ENCODE measurements at places on chromosomes 4 and X.

DNA sequence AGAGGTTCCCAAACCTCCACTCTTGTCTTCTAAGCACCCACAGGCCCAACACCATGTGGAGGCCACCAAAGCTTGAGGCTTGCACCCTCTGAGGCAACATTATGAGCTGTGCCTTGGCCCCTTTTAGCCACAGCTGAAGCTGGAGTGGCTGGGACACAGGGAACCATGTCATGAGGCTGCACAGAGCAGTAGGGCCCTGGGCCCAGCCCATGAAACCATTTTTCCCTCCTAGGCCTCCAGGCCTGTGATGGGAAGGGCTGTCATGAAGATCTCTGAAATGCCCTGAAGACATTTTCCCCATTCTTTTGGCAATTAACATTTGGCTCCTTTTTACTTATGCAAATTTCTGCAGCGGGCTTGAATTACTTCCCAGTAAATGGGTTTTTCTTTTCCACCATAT lies 14.8 kb downstream of the RBMXL3 start:
- DNase-seq = no peak

- peak; percentile 74 for DNase-seq
Observed at GRCh38 chrX:52995135-52995986, 37.0 kb upstream of the FAM156A start.

DNA sequence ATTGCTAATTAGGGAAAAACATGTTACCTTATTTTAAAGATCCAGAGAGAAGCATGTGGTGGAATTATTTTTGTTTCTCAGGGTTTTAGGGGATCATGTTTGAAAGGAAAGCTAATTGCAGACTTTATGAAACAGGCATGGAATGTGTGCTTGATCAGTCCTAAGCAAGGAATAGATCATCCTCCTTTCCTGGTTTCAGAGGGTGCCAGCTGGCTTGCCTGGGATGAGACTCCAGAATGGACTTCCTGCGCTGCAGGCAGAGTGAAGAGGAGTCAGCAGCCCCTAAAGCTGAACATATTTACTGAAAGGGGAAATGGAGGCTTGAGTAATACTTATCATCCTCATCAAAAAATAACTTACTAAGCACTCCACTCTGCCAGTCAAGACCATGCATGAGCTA lies 13.3 kb downstream of the FGF5 start:
- DNase-seq = no peak

DNA sequence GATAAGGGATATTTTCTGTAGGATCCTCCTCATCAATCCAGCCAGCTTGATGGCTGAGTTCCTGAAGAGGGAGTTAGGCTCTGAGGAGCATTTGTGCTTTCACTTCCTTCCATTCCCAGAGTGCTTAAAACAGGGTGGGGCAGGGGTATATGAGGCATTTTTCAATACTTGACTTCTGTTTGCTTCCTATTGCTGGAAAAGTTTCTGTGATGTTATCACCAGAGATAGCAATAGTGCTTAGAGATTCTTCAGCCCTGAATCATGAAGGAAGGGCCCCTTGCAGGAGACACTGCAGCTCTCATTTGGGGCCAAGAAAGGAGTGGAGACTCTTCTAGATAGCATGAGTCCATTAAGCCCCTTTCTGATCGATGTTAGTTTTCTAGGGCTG lies 166.7 kb upstream of the RPS6KA3 start:
- no peak for DNase-seq

GRCh38 chr4:37685823-37686372 lies 278 bp downstream of the RELL1 start:
- no peak for DNase-seq

DNA sequence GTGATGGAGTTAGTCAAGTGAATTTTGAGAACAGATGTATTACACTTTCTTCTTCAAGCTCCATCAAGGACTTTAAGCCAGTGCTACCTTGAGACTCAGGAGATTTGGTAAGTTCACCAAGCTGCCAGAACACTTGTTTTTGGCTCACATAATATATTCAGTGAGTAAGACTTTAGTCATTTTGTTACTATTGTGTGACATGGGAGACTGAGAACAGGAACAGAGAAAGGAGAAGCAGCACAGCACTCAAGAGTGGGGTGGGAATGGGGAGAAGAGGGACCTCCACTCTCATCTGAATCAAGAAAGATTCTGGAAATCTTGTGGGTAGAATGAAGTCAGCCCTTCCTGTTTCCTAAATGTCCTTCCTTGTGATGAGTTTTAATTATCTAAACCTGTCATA lies 87.3 kb upstream of the TET2 start:
- DNase-seq = peak; percentile 9

DNA sequence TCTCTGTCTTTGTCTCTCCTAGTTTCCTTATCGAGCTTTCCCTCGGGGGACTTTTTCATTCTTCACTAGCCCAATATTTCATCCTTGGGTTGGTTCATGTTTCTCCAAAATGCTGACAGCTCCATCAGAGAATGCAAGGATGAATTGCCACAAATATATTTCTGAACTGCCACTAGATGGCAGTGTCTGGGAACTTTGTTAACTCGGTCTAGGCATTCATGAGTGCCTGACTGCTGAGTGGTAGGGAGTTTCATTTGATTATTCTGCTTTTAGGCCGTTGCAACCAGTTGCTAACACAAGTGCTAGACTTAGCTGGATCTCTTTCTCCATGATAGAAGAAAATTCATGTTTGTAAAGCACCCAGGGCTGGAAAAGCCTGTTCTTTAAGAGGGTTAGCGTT lies 73.5 kb upstream of the RAP2C start:
- DNase-seq = no peak

GRCh38 chr4:142697320-142697719 lies 148.8 kb downstream of the INPP4B start:
- DNase-seq = no peak

DNA sequence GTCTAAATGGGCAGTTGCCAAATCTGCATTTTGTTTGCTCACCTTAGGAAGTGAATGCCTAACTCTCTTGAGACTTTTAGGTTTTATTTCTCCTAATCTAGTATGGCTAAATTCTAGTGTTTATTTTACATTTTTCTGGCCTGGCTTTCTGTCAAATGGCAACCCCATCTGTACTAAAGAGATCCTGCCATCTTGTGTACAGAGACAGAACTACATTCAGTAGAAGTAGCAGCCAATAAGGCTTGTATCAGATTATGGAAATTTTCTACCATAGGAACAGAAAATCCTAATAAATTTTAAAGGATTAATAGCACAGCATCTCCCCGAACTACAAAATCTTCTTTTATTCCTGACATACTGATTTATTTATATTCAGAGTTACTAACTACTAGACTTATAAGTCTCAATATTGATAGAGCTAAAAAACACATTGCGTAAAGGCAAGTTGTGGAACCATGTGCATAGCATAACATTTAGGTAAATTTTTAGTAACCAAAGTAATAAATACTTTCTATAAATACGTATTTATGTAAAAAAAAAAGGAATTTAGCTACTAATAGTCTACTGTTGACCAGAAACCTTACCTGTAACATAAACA lies 45.5 kb downstream of the TMEM144 start:
- DNase-seq = no peak

DNA sequence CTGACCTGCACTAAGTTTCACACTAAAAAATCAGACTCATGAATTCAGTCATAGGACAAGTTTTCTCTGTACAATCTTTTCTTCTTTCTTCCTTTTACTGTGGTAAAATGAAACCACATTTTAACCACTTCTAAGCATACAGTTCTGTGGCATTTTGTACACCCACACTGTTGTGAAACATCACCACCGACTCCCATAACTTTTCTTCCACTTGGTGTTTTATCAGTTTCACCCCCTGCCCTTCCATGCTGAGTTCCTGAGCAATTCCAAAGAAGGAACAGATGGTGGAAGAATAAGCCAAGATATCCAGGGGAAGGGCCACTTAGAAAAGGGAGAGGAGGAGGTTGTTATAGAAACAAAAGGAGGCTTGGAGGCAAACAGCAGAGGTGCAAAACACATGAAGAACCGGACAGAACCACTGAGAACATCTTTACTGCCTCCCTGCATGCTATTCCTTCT lies 22.6 kb downstream of the SLC25A4 start:
- no peak for DNase-seq

GRCh38 chrX:725971-726370 lies 95.4 kb downstream of the SHOX start:
- no peak for DNase-seq

DNA sequence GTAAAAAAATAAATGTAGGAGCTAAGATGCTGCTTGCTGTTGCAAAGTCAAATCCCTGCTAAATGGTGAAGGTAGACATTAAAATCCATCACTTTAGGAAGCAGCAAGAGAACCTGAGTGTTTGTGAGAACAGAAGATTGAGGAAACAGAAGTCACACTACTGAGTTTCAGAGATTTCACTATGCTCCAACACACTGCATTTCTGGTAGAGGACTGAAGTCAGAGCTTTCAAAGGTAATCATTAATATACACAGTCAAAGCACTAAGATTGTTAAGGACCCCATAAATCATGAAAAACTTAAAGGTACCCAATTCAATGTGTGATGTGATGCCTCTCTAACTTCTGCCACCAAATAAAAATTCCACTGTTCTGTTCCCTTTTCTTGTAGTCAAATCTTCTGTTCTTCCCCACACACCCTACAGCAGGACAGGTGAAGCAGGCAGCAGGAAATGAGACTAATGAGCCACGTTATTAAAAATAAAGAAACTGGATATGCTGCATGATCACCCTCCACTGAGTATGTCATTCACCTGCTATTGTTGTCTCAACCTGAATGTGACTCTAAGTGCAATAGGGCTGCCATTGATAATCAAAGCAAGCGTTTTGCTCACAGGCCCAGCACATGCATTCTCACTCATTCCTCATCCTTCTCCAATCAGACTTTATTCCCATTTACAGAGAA lies 28.9 kb upstream of the APELA start:
- no peak for DNase-seq

DNA sequence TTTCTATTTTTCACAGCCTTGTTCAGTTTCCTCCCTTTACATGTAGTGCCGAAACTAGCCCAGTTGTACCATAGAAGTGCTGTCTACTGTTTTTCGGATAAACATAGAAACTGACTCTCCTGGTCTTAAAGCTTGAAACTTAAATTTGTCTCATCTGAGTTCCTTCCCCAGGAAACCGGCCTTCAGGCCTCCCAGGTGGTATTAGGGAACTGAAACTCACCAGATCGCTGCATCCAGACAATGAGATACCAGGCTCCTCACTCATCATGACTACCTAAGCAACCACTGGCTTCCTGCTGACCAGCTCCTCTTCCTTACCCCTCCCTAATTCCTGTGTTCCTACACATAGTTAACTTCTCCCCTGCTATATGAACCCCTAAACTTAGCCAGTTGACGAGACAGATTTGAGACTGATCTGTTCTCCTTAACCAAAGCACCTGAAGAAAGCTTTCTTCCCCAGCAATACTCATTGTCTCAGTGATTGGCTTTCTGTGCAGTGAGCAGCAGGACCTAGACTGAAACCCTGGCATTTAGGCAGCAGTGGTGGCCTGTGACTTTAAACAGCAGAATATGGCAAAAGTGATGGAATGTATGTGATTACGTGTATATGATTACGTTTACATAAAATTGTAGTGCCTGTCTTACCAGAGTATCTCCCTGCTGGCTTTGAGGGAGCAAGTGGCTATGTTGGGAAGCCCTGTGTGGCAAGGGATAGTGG lies 959.1 kb upstream of the LCORL start:
- no peak for DNase-seq

DNA sequence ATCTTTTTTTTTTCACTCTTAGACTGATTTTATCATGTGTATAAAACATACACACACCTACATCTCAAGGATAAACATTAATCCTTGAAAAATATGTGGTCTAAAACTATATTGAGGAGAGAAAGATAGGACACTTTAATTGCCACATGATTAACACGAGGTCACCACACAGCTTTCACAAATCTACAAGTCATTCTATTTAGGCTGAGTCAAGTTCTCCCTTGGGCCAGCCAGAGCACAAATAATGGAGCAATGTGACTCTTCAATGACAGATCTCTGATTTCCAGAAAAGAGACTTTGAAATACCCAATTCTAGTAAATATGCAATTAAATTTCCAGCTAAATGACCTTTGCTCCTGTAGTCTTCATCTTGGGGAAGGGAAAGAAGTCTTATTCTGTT lies 12.9 kb upstream of the ADH4 start:
- DNase-seq = no peak

DNA sequence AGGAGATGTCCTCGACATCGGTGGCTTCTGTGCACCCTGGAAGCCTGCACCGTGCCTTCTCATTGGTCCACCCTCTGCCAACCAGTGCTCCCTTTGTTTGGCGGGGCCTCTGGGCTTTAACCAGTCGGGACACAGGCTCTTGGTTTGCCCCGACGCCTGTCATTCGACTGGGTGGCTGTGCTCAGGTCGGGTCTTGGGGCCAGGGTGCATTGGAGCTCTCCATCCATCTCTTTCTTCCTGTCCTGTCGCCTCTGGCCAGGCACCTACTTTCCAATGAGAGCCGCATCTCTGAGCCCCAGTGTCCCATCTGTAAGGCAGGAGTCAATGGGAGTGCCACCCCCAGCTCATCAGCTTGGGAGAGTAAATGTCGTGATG lies 37.2 kb upstream of the NHSL2 start:
- DNase-seq = no peak

GRCh38 chr4:53693909-53694308 lies 102.6 kb upstream of the LNX1 start:
- DNase-seq = no peak

DNA sequence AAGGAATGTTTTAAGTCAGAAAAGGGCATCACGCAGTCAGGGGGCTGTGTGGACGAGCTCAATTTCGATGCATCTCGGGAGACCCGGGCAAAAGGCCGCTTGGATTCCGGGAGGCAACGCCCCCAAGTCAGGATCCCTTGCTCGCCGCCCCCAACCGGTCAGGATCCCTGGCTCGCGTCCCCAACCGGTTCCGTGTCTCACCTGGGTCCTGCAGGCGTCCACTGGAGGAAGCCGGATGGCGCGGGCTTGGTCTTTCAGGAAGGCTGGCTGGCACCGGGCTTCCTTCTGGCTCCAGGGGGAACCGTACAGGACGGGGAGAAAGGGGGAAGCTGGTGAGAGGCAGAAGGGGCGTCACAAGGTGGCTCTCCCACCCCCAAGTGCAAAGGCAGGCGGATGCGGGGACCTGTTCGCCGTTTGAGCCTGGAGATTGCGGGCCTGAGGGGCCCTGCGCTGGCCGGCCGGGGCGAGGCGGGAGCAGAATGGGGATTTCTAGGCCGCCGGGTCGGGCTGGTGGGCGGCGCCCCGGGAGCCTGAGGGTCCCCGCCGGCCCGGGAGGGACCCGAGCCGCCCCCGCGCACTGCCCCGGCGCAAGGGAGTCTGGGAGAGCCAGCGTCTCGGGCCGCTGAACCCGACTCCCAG lies 84.7 kb downstream of the HPRT1 start:
- no peak for DNase-seq

- DNase-seq = no peak
Observed at GRCh38 chr4:3529363-3529762, 2.9 kb downstream of the LRPAP1 start.

DNA sequence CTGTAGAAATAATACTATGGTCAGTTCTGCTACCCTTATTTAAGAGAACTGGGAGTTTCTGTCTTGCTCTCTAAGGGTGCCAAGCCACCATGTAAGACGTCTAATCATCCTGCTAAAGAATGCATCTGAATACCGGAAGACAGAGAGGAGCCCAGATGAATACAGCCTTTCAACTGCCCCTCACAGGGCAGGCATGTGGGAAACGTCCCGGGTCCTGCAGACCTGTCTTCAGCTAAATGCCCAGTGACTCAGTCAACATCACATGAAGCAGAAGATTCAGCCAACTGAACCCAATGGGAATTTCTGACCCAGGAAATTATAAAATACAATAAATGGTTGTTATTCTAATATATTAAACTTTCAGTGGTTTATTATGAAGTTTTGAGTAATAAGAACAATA lies 2141.0 kb upstream of the AGA start:
- DNase-seq = no peak

Data from stimulated activated CD4-positive, alpha-beta T cell treated with anti-CD3 and anti-CD28 coated beads, Interleukin-12 subunit alpha, Interleukin-12 subunit beta, amount 100 ng/mL, for 48 hours (primary cell).